Stimulated activated CD4-positive, alpha-beta T cell treated with anti-CD3 and anti-CD28 coated beads, Interleukin-2, amount 100 ng/mL, for 48 hours (primary cell): ENCODE measurements at places on chromosomes 13 and 19.

DNA sequence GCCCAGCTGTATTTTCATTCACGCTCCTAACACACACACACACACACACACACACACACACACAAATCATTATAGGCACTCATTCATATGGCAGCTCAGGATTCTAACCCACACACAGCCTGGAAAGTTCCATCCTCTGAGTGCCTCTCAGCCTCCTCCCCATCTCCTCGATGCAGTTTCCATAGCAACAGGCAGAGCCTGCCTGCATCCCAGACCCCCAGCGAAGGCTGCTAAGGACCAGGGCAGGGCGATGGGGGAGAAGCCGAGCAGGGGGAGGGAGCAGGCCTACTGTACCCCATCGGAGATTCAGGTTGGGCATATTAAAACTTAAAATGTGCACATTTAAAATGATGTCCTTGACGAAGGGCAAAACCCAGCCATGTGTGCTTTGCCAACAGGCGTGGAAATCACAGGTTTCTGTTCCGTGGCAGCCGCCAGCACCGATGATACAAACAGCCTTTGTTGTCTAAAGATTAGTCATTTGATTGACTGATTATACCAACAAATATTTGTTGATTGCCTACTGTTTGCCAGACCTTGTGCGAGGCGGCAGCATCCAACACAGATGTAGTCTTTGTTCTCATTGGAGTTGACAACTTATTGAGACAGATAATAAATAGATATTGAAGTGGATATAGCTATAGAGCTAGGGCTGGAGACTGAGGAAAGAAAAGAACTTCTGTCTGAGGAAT is 43.8 kb upstream of the USP29 start:
- no peak for DNase-seq

DNA sequence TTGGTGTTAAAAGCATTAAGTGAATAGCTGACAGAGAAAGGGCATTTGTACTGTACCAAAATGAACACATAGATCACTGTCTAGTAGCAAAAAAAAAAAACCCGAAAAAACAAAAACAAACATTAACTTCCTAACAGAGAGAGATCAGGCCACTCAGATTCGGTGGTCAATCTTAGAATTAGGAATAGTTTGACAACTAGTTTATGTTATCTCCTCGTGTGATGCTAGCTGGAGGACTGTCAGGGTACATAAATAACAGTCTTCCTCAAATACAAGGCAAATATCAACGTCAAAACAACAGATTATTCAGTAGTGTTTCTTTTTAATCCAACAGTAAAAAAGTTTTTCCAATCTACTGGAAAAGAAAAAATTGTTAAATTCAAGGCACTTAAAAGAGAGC is 1.7 kb downstream of the ZMYM5 start:
- DNase-seq = no peak

- no peak for DNase-seq
Observed at GRCh38 chr19:54273821-54274220, 7.1 kb downstream of the LILRB2 start.

DNA sequence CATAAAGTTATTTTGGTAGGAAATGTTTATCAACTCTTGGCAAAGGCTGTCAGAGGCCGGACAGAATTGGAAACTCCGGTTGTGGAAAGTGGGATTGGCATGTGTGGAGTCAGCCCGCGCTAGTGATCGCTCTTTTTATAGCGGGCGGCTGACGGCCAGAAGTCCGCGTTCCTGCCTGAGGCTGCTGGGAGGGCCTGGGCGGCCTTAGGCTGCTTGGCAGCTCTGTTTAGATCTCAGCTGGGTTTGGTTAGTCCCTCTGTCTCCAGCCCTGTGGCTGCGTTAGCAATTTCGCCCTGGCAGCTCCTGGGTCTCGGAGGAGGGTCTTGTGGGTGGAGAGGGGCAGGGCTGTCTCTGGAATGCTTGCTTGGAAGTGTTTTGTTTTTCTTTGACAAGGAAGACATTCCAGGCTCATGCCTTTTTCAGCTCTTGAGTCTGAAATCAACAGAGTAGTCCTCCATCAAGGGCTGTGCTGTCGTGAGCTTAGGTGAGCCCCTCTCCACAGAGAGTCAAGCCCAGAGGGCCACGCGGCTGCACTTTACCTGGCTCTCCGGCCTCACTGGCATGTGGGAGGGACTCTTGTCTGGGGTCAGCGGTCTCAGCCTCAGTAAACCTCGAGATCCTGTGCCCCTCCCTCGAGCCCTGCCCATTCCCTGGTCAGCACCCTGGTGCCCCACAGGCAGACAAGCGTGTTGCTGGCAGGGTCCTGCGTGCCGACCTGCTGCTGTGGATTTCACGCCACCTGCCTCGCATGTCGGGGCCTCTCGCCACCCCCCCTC is 22.5 kb downstream of the DOT1L start:
- no peak for DNase-seq

DNA sequence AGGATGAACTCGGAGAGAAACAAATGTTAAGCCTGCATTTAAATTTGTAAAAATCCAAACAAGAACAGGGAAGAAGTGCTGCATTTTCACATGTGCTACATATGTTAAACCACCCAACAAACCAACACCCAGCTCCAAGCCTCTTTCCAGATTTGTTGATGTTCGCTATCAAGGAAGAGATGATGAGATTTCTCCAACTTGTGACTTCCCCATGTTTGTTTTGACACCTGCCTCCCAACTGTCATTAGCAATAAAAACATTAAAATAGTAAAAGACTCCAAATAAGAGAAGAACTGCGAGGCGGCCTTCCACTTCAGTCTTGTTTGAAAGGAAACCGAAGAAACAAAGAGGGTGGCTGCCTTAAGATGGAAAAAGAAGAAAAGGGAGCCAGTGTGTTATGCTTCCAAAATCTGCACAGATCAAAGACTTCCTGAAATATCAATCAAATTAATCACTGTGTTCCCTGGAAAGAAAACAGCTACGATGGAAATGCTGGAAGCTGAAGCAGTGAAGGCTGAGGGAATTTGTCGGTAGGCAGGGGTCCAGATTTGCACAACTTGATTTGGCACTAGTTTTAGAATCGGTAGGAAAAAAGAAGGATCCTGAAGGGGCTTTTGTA is 14.0 kb upstream of the GGACT start:
- no peak for DNase-seq

- DNase-seq = no peak
Observed at GRCh38 chr19:41172297-41173164, 20.5 kb upstream of the CYP2S1 start.
